Stimulated activated CD4-positive, alpha-beta T cell treated with anti-CD3 and anti-CD28 coated beads, TNF-alpha, amount 100 ng/mL, for 1 hour (primary cell): ENCODE measurements at places on chromosomes 4 and X.
A peak's percentile ranks its signal among the peaks of the same experiment; 100 is the strongest.

- DNase-seq: no peak
Measured at GRCh38 chrX:112961981-112962380, 121.3 kb upstream of the AMOT start.

DNA sequence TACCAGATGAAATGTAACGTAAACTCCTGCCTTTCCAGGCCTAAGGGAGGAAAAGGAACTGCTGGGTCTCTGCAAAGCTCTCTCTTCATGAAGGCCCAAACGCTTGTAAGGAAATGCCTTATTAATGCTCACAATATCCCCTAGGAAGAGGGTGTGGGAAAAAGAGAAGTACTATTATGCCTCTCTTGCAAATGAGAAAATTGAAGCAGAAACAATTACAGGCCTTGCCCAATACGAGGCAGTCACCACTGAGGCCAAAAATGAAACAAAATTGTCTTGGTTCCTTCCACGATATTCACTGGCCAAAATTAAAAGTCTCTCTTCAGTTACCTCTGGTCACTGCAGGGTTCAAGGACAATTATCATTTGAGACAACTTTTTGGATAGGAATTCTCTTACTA, 3.2 kb downstream of the SCARB2 start:
- DNase-seq: no peak

DNA sequence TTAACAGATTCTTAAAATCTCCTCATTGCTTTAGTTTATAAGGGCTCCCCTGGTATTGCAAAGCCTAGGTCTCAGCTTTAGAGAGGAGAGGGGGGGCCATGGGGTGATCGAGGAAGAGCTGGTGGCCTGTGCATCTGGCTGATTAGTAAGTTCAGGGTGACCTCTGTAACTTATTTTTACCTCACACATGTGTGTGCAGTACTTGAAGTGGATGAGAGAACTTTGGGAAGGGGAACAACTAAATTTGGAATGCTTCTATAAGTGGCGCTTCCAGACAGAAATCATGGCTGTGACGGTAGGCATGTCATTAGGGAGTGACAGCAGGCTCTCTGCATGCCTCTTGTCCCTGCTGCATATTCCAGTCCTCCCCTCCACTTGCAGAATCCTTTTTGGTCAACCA, 41.9 kb downstream of the FRAS1 start:
- no peak for DNase-seq

DNA sequence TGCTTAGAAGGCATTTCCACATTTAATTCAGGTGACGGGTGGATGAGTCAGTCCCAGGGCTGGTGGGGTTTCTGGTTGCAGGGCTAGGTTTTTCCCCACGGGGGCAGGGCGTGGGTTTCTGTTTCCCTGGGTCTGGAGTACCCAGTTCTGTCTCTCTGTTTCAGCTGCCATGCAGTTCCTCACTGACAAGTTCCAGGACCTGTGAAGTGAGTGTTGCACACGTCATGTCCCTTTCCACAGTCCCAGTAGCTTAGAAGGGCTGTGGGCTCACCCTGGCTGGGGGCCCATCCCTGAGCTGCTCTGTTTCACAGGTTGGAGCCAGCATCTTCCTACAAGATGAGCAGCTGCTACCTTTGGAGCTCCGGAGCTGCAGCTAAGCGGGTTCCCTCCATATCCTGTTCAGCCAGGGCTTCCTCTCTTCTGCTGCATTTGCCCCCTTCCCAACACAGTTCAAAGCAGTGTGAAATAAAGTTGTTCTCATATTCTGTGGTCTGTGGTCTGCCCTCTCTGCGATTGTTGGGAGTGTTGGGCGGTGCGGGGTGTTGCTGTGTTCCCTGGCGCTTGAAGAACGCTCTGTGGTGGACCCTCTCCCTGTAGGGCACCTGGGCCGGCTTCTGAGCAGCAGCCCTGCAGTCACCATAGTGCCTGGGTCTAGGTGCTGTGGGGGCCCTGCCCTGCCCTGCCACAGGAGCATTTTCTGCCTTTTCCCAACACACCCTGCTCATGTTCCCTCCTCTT, 3.9 kb downstream of the LOC101059915 start:
- DNase-seq: peak; percentile 50

GRCh38 chr4:169993531-169993930, 32.7 kb downstream of the MFAP3L start:
- DNase-seq: no peak

DNA sequence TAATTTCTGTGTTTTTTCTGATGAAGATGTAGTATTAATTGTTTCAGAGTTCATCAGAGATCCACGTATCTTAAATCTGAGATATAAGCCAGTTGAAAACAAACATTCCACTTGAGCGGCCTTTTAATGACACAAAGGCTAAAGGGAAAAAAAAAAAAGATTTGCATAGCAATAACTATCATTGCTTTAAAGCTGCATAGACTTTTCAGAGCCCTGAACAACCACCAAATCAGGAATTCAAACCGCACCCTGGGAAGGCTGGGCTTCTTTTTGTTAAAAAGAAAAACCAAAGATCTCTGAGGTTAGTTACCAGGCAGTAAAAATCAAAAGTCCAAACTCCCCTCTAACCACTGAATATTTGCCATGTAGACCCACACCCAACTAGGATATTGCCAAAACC, 206.0 kb downstream of the HHIP start:
- no peak for DNase-seq

GRCh38 chr4:86977621-86978184, 42.9 kb downstream of the AFF1 start:
- no peak for DNase-seq

GRCh38 chr4:153039542-153040185, 103.5 kb downstream of the FHDC1 start:
- DNase-seq: no peak

- no peak for DNase-seq
Measured at GRCh38 chr4:162457071-162457865, 293.5 kb upstream of the FSTL5 start.

GRCh38 chrX:44344687-44345086, 1.2 kb upstream of the EFHC2 start:
- DNase-seq: no peak

DNA sequence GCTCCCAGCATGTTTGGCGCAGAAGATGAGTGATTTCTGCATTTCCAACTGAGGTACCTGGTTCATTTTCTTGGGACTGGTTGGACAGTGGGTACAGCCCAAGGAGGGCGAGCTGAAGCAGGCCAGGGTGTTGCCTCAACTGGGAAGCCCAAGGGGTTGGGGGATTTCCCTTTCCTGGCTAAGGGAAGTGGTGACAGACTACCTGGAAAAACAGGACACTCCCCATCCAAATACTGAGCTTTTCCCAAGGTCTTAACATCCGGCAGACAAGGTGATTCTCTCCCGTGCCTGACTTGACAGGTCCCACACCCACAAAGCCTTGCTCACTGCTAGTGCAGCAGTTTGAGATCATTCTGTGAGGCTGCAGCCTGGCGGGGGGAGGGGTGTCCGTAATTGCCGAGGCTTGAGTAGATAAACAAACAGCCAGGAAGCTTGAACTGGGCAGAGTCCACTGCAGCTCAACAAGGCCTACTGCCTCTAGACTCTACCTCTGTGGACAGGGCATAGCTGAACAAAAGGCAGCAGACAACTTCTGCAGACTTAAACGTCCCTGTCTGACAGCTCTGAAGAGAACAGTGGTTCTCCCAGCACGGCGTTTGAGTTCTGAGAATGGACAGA, 307.7 kb upstream of the ARSJ start:
- DNase-seq: no peak

DNA sequence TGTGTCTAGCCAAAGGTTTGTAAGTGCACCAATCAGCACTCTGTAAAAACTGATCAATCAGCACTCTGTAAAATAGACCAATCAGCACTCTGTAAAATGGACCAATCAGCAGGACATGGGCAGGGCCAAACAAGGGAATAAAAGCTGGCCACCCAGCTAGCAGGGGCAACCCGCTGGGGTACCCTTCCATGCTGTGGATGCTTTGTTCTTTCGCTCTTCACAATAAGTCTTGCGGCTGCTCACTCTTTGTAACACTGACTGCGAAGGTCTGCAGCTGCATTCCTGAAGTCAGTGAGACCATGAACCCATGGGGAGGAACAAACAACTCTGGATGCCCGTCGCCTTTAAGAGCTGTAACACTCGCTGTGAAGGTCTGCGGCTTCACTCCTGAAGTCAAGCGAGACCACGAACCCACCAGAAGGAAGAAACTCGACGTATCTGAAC, 14.3 kb downstream of the HNRNPDL start:
- no peak for DNase-seq

- no peak for DNase-seq
Measured at GRCh38 chr4:80124246-80125211, 51.5 kb upstream of the ANTXR2 start.

- DNase-seq: no peak
Measured at GRCh38 chrX:47172549-47172948, 21.1 kb upstream of the UBA1 start.

- no peak for DNase-seq
Measured at GRCh38 chrX:42023122-42023521, 99.8 kb upstream of the CASK start.

- DNase-seq: no peak
Measured at GRCh38 chrX:49082271-49082871, 2.7 kb upstream of the WDR45 start.

- DNase-seq: no peak
Measured at GRCh38 chr4:68732653-68733466, 62.4 kb upstream of the UGT2B15 start.

DNA sequence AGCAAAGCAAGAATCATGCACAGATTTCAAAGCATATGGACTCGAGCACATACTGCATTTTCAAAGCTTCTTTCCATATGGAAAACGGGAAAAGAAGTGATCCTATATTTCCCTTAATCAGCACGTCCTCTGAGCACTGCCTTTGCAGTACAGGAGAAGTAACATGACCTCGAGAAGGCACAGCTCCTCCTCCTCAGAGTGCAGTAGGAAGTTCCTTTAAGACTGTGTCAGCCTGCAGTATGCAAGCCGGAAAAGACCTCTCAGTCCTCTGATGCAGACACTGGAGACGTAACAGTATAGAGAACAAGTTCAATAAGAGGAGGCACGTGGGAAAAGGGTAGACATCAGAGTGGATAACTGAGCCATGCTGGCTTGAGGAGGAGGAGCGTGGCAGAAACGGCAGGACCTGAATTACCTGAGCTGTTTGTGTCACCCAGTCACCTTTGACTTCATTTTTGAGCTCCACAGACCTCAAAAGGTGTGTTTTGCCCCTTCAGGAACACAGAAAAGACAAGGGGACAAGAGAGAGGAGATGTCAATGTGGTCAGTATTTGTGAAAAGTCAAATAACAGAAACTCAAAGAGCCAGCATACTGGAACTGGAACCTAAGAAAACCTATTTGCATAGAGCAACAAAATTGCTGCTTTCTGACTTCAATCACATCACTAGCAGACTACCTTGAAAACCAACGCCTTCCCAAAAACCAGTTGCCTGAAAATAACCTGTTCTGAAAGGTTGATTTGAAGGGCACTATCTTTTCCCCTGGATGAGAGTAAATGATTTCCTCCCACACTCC, 20.8 kb downstream of the IRF2 start:
- no peak for DNase-seq

GRCh38 chr4:124529131-124529530, 183.4 kb downstream of the ANKRD50 start:
- DNase-seq: no peak

DNA sequence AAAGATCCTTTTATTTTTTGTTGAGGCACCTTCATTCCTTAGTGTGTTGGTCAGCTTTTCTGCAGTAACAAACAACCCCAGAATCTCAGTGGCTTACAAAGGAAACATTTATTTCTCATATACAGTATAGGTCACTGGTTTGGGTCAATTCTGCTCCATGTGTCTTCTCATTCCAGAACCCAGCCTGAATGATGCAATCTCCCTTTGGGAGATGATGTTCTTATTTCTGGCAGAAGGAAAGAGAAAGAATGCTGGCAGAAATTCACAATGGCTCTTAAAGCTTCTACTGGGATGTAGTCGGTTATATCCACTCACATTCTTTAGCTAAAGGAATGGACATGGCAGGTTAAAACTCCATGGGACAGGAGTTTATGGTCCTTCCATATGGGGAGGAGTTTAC, 42.3 kb downstream of the IDS start:
- no peak for DNase-seq

GRCh38 chr4:3313139-3313538, 20.3 kb downstream of the RGS12 start:
- DNase-seq: no peak

DNA sequence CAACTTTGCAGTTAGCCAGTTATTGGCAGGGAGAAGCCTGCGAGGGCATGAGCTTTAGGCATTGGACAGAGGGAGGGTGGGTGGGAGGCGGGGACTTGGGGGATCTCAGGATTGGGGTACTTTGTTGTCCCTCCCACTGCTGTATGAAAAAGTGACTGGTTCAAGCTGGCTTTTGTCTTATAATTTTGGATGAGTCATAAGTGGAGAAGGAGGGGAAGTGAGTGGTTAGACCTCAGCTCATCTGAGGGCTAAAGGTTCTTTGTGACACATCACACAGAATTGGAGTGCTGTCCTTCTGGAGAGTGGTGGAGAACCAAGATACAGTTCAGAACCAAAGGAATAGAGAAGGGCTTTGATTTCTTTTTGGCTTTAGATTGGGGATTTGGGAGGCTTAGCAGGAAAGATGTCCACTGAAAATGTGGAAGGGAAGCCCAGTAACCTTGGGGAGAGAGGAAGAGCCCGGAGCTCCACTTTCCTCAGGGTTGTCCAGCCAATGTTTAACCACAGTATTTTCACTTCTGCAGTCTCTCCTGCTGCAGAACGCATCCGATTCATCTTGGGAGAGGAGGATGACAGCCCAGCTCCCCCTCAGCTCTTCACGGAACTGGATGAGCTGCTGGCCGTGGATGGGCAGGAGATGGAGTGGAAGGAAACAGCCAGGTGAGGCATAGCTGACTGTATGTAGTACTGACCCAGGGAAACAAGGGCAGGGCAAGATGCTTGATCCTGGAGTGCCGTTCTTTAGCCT, at the start of gene SLC4A4:
TSS of gene SLC4A4 (plus strand) at position 175 of the 748 bp plus-strand sequence.
- DNase-seq: no peak

DNA sequence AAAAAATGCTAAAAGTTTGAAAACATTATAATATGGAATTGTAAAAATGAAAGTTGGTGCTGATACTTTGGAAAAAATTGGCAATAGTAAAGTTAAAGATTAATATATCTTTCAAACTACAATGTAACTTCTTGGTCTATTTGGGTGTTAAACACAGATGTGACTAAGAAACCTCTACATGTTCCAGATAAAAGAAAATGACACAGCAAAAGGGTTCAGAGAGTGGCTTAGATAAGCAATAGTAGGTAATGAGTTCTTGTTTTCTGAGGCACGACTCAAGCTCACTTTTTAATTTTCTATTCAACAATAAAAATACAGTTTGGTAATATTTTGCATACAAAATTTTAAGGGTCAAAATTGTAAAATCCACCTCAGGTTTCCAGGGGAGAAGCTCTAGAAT, 292.7 kb downstream of the GALNTL6 start:
- DNase-seq: no peak

GRCh38 chr4:152289941-152290340, 246.0 kb downstream of the FBXW7 start:
- no peak for DNase-seq

GRCh38 chr4:148161601-148162000, 280.6 kb downstream of the NR3C2 start:
- no peak for DNase-seq

DNA sequence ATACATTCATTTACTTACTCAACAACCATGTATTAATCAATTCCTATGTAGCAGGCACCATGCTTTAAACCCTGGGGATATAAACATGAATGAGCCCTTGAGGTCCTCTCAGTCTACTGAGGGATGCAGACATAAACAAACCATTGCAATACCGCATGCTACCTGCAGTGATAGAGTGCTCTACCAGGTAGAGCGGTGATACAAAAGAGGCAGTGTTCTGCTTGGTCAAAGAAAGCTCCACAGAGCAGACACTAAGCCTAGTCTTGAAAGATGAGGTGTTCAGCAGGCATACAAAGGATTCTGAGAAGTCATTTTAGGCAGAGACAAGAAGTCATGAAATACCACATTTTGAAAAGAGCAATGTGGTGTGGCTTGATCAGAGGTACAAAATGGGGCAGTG, 26.9 kb upstream of the AMOT start:
- DNase-seq: no peak
